ENCODE measurements at places on chromosomes 13 and 19.

- DNase-seq = no peak
Observed at GRCh38 chr13:51959773-51960172, 51.5 kb downstream of the ATP7B start.

DNA sequence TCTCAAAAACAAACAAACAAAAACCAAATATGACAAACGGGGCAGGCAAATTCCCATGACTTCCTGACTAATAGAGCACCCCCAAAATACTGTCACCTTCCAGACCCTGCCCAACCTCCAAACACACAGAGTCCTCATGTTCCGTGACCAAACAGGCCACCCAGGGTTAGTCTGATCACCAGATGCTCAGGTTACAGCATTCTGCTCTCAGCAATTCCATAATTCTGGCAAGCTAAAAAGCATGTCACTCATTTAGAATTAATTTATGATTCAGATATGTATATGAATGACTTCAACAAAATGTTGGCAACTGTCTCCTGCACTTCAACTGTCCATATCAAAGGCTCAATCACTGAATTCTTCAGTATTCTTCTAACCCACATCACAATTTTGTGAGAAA is 52.4 kb downstream of the ZIC5 start:
- DNase-seq = no peak

DNA sequence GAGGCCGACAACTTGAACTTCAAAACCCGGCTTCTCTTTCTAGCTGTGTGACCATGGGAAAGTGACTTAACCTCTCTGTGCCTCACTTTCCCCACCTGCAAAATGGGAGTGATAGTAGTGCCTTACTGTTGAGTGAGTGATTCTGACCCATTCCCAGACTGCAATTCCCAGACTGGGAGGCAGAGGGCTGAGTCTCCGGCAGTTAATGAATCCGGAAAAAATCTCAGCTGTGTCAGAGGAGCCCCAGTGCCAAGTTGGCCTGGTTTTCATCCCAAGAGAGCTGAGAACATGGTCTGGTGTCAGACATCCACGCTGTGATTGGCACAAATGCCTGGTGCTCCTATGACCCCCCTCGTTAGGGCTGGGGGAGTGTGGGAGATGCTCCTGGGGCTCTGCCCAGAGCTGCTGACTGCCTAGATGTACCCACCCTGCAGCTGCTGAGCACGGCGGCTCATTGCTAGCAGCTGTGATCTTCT is 50.0 kb downstream of the PIN1 start:
- DNase-seq = no peak

DNA sequence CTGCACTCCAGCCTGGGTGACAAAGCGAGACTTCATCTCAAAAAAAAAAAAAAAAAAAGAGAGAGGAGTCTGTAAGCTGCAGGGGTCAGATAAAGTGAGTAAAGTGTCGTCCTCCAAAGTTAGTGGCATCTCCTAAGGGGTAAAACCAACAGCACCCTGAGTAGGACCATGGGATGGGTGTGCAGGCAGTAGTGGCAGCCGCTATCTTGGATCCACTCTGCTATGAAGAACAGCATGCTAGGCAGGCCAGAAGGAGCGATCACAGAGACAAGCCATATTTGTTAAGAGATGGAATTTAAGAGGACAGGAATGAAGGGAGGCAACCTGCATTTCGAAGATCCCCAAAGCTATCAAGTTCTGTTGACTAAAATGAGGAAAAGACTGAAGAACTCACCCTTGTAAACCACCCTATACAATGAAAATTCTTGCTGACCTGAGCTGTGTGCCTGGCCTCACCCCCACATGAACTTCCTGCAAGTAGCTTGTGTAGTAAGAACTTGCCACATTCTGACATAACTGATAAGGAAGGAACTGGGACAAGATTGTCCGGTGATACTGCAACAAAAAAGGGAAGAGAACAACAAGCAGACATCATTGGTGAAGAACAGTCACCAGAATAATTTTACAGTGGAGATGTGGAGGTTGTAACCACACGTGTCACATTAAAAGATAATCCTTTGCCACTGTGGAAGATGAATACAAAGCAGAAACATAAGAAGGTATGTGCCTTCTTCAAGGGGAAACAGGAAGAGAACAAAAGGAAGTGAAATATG is 16.2 kb downstream of the DPY19L3 start:
- no peak for DNase-seq

GRCh38 chr13:33536601-33537000 is 251.0 kb upstream of the STARD13 start:
- no peak for DNase-seq

DNA sequence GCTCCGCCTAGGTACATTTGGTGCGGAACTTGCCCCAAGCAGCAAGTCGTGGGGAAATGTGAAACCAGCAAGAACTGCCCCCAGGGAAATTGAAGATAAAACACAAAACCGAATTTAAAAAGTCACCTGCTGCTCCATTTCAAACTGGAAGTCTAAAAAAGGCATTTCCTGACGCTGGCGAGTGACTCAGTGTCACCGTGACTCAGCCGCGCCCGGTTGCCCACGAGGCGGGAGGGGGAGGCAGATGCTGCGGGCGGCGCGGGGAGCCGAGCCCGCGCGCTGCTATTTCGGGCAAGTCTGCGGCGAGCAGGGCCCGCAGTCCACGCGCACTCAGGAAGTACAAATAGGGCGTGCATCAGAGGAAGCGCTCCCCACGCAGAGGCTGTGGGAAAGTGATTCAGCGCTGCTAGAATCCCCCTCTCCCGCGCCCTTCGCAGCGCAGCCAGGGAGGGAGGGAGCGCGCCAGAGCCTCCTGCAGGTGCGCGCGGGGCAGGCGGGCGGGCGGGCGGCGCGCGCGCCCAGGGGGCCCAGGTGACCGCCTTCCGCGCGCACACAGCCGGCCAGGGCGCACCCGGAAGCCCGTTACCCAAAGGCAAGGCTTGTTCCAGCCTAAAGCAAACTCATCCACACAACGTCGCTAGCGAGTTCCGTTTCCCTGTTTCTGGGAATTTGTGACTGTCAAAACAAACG is 168.8 kb downstream of the COL4A1 start:
- DNase-seq = peak; percentile 61

DNA sequence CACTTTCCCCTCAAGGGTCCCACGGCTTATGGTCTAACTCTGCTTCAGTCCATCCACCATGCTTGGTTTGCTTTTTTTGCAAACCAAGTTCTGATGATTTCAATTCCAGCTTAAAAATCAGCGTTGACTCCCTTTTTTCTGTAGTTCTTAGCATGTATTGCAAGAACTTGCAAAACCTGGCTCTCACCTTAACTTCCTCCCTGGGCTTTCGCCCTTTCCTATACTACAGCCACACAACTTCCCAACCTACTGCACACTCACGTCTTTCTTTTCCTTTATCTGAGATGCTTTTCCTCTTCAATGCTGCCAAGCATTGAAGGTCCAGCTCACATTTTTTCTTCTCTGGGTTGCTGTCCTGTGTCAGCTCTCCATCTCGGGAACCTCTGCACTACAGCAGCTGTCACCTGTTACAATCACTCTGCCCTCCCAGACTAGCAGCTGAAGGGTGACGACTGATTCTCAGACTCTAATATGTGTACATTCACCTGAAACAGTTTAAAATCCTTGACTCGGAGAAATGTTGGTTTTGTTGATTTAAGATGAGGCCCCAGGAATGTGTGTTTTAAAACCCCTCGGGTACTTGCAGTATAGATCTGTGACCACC is 143.7 kb downstream of the FREM2 start:
- no peak for DNase-seq

DNA sequence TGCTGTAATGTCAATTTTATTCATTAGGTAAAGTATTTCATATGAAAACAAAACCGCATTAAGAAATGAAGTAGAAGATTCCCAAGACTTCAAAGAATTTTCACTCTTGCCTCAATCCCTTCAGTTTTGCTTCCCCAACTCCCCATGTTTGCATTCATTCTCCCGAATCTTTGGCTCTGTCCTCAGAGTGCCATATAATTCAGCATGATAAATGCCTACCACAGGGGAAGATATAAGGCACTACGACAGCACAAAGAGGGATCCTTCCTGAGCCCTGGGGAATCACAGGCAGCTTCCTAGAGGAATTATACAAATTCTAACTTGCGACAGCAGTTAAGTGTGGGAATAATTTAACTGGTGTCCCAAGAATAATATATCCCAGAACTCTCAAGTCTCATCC is 68.5 kb downstream of the TSC22D1 start:
- DNase-seq = no peak

GRCh38 chr19:46073268-46073922 is 32.6 kb upstream of the IGFL4 start:
- DNase-seq = no peak

GRCh38 chr13:34250151-34250670 is 432.3 kb downstream of the RFC3 start:
- DNase-seq = no peak

DNA sequence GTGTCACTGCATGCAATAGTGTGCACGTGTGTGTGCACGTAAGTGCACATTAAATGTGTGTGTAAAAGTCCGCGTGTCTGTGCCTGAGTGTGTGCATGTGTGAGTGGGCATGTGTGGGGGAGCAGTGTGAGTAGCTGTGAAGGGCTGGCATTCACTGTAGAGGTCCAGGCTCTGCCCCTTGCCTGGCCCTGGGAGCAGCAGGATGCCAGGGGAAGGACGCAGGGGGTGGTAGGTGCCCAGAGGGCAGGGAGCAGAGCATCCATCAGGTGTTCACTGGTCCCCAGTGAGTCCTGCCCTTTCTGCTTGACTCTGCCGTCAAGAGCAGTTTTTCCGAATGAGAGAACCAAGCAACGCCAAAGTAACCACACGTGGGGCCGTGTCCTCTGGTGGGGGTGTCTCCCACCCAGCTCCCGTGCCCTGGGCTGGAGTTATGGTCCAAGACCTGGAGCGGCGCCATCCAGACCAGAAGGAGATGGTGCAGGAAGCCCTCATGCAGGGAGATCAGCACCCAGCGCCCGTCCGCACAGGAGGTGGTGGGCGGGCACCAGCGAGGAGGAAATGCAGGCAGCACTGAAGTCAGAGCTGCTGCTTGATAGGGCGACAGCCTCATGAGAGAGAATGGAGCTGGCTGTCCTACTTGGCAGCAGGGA is 68.5 kb downstream of the TEX29 start:
- DNase-seq = peak; percentile 47

DNA sequence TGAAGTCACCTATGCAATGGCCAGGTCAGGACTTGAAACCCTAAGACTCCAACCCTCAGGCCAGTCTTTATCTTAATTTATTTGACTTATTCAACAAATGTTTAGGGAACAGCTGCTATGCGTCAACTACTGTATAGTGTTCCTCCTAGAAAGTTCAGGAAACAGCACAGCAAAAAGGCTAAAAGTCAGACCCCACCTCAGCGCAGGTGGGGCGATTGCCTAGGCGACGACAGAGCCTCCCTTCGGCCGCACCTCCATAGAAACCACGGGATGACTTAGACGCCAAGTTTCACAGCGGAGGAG is 502 bp downstream of the VRK3 start:
- DNase-seq = no peak

GRCh38 chr19:33811246-33811645 is 14.6 kb downstream of the KCTD15 start:
- DNase-seq = no peak

DNA sequence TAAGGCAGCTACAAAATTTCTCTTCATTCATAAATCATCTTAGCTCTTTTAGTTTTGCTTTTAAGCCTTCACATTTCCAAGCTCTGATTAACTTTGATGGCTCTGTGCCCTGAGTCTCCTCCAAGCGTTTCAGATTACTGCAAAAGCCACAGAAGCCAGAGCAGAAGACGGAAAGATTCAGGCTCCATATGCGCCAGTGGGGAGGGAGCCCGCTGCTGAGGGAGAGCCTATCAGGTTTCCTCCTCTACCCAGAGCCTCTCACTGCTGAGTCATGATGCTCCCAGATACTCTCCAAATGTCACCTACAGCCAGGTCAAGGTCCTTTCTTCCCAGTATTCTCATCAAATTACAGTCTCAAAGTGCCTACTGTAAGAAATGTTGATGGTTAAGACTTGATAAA is 193.6 kb downstream of the RAP2A start:
- DNase-seq = no peak

GRCh38 chr13:34462843-34463242 is 479.2 kb upstream of the NBEA start:
- no peak for DNase-seq

DNA sequence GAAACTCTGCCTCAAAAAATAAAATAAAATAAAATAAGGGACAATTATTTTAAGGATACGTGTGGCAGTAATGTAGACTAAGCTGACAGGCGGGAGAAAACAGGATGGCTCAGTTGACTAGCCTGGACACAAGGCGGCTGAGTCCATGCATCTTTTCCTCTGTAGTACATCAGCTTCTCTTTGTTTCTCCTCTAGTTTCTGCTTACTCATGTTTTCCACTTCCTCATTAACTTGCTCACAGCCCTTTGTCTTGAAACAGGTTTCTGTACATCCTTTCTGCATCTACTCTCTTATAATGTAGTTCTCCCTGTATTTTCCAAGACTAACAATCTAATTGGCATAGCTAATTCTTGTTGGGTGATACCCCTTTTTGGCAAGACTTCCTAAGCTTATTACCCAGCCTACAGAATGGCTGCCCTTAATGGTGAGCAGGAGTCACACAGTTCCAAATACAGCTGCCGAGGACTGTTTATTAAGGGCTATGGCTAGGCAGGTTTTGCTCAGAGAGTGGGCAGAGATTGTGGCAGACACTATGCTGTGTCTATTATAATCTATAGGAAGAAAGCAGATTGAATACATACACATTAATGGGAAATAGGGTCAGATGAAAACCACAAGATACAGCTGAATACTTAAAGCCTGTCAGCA is 58.7 kb upstream of the KLF5 start:
- DNase-seq = no peak

GRCh38 chr13:49086722-49087121 is 111.0 kb downstream of the FNDC3A start:
- no peak for DNase-seq

- DNase-seq = no peak
Observed at GRCh38 chr19:38046254-38047048, 139.4 kb downstream of the SIPA1L3 start.

DNA sequence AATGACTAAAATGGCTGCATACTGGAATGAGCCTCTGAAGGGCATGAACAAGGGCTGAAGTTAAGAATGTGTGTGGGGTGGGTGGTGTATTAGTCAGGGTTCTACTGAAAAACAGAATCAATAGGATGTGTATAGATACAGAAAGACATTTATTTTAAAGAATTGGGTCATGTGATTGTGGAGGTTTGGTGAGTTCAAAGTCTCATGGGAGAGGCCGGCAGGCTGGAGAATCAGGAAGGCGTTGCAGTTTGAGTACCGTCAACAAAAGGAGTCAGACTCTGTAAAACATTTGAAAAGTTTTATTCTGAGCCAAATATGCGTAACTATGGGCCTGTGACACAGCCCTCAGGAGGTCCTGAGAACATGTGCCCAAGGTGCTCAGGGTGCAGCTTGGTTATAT is 24.5 kb upstream of the CYSLTR2 start:
- no peak for DNase-seq

- DNase-seq = no peak
Observed at GRCh38 chr13:23460921-23461320, 27.4 kb upstream of the SACS start.

GRCh38 chr13:46565808-46566750 is 13.1 kb downstream of the LRCH1 start:
- DNase-seq = no peak

- DNase-seq = peak; percentile 90
Observed at GRCh38 chr19:38362076-38362945, 12.1 kb upstream of the PSMD8 start.

Measured in activated CD4-positive, alpha-beta T cell treated with anti-CD3 and anti-CD28 coated beads, Interleukin-2, amount 10 ng/mL, durations not matched to agents 7 days and 5 days (primary cell).